Right ventricle myocardium inferior (tissue), 1 donor: ENCODE measurements at places on chromosomes 3 and 15. TPM values are rescaled to one million over a fixed set of nuclear protein-coding genes. Genes with fewer than 3 reads are reported as not detected.

Gene CYP1A2
- not detected for total RNA-seq

- no peak for DNase-seq
These were observed 117.4 kb downstream of the LIPC start for GRCh38 chr15:58549013-58549784.

GRCh38 chr3:33380653-33381052, 59.6 kb downstream of the UBP1 start:
- DNase-seq = no peak

DNA sequence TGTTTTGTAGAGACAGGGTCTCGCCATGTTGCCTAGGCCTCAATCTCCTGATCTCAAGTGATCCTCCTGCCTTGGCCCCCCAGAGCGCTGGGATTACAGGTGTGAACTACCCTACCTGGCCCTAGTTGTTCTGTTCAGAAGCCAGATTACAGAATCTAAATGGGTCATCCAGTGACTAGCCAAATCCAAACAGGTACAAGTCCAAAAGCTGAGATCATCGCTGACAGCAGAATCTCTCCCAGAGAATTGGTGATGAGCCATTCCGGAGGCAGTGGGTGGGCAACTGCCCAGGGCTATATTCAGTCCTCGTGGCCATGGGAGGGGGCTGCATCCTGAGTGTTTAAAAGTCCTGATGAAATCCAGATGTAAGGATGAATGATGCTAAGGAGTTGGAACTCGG, 47.5 kb upstream of the SEMA4B start:
- no peak for DNase-seq

Gene TGM5
- not detected for total RNA-seq

Gene SH3BP5
- 11.7 TPM for total RNA-seq

Gene DLEC1
- 0.08 TPM for total RNA-seq

DNA sequence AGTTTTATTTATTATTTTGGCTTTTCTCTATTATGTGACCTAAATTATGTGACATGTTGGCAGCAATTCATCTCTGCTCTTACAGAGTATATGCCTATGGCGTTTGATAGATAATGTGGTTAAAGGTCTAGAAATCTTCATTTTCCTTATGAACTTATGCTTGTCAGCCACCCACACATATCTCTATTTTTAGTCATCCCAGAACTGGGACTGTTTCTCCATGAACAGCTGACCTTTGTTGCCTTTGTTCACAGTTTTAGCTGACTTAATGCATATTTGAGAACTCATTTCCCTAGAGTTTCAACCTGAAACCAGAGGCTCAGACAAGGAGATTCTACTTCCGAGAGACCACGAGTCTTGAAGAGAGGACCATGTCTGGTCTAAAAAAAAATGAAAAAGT, 176.5 kb downstream of the RAP2B start:
- DNase-seq = no peak

Gene SERPINI2
- not detected for total RNA-seq

DNA sequence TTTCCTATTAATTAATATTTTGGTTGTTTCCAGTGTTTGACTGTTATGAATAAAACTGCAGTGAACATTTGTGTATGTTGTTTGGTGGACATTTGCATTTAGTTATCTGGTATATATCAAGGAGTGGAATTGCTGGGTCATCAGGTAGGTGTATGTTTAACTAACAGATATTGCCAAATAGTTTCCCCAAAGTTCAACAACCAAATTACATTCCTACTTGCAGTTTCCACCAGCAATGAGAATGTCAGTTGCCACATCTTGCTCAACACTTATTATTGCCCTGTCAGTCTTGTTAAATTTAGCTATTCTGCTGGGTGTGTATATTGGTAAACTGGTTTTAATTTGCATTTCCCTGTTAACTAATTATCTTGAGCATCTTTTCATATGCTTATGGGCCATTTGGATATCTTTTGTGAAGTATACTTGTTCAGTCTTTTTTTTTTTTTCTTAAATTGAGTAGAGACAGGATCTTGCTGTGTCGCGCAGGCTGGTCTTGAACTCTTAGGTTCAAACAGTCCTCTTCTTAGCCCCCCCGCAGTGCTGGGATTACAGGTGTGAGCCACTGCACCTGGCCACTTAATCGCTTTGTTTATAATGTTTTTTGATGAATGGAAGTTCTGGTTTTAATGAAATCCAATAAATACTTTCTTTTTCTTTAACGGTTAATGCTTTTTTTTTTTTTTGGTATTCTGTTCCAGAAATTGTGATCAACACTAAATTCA, 7.9 kb downstream of the FEM1B start:
- no peak for DNase-seq

DNA sequence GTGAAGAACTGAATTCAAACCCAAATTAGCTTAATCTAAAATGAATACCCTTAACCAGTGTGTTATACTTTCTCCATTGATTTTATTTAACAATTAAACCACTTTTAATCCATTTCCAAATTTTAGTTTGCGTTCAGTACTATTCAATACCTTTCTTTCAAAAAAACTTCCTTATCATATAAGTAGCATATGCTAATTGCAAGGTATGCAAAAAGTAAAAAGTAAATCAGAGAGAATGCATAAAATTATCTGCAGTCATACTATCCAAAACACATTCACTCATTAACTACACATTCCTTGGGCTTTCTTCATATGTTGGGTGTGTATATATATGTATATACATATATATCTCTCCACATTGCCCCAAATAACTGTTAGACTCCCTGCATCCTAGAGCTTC, 208.8 kb downstream of the CADM2 start:
- no peak for DNase-seq

GRCh38 chr3:30977592-30977991, 83.1 kb upstream of the GADL1 start:
- DNase-seq = no peak

- no peak for DNase-seq
These were observed 78.2 kb downstream of the FAIM start for GRCh38 chr3:138686771-138687221.

GRCh38 chr3:186841620-186842019, 890 bp upstream of the ADIPOQ start:
- DNase-seq = no peak

DNA sequence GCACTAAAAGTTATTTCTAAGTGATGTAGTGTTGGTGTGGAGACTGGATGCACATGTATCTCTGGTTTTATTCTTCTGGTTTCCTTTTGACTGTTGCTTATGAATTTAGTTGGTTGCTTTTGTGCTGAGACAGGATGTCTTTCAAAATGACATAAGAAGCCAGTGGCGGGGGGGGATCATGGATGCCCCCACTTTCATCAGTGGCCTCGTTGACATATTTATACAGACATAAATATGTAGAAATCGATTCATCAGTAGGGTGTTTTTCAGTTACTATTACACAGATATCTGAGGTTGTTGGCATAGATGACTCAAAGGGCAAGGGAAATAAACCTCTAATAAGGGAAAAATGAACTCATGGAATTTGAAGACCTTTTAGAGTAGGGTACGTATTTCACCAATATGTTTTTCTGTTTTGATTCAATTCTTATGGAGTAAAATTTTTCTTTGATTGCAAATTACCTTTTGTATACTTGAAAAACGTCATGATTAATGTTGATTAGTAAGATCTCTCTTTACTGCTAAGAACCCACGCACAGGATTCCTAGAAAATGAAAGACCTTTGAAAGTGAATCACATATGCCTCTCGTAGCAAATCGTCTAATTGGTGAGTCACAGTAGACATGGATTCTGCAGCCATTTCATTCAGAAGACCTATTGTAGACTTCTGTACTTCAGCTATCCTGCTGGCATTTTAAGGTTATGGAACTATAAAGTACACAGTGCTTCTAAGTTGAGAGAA, 97.4 kb upstream of the RBMS3 start:
- no peak for DNase-seq

DNA sequence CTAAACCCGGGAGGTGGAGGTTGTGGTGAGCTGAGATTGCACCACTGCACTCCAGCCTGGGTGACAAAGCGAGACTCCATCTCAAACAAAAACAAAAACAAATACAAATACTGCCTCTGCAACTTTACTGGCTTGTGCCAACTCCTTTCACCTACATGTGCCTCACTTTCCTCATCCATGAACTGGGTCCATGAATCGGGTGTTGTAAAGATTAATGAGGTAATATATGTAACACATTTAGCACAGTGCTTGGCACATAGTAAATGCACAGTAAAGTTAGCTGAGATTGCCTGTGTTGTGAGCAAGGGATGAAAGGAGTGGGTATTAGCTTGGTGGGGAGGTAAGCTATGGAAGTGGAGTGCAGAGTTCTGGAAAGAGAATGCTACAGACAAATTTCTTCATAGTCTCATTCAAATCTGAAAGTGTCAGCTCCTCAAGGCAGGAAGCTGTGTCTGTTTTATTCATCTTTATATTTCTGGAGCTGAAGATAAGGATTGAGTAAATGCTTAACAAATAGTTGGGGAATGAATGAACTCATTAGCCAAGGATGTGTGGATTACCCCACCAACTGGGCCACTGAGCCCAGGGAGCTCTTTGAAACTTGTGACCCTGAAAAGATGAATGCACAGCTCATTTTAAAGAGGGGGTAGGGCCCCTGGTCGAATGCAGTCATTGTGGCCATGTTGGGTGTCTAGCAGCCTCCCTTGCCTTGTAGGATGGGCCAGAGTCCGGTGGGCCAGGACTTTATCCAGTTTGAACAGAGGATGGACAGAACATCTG, 7.7 kb upstream of the CDCP1 start:
- DNase-seq = no peak

DNA sequence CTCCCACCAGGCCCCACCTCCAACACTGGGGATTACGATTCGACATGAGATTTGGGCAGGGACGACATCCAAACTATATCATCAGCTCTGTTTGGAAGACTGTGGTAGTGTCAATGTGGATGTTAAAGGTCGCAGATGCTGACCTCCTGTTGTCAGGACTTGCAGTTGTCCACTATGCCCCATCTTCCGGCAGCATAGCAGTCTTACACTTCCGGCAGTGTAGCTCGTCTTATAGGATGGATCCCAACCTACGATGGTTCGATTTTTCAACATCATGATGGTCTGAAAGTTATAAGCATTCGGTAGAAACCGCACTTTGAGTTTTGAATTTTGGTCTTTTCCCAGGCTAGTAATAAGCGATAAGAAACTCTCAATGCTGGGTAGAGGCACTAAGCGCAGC, 20.6 kb downstream of the CLRN1 start:
- no peak for DNase-seq

- no peak for DNase-seq
These were observed 61.3 kb upstream of the VGLL4 start for GRCh38 chr3:11705049-11705448.
